CD14-positive monocyte (primary cell): ENCODE measurements at places on chromosomes 5 and 9.

DNA sequence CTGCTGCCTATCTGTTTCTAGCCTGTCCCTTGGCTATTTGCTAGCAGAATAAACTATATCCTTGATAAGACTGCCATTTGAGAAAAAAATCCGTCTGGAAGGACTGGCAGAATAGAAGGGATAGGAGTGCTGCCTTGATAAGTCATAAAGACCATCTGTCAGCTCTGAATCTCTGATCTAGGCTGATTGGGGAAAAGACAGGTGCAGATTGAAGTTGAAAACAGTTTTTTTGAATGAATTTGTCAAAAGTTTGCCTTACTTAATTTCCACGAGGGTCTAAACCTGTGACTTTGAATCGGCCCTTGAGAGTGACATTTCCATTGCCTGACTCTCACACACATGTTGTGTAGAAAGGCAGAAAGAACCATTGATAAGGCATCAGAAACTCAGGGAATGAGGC, 218.6 kb downstream of the MAN2A1 start:
- DNase-seq, result no peak

GRCh38 chr5:133891390-133891789, 77.0 kb downstream of the C5orf15 start:
- no peak for DNase-seq

DNA sequence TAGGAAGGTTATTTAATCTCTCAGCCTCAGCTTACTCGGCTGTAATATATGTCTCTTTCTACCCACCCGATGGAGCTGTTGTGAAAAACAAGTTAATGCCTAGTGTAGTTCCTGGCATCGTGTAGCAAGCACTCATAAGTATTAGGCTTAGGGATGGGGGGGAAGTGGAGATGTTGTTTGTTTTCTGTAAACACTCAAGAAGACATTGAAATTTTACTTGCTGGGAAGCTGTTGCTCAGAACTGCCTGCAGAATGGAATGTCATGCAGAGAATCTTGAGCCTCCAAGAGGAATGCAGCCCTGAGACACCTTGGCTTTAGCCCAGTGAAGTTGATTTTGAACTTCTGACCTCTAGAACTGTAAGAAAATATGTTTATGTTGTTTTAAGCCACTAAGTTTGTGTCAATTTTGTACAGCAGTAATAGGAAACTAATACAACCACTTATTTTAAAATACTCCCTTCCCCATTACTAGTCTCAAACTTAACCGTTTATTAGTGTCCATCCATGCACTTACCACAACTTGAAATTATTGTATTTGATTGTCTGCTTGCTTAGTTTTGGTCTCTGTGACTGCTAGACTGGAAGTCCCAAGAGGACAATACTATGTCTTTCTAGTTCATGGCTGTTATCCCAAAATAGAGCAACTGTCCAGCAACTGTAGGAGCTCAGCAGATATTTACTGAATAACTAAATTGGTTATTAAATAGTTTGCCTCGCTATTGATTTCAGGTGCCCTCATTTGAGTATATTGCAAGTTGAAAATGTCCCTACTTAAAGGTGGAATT, 53.8 kb downstream of the MFAP3 start:
- no peak for DNase-seq

DNA sequence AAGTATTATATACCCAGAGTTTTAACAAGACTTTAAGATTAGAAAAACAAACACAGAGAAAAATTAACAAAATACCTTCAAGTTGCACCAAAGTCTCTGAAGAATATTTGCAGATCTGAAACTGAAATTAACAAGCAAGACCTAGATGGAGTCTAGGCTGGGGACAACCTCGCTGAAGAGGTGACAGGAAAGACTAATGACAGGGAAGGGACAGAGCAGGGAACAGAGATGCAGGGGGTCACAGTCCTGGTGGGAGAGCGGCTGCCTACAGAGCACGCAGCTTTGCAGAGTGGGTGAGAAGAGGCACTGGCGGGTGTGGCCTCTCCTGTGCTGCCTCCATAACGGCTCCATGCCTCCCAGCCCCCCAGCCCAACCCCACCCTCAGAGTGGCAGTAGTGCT, 13.5 kb downstream of the RETREG1 start:
- no peak for DNase-seq

DNA sequence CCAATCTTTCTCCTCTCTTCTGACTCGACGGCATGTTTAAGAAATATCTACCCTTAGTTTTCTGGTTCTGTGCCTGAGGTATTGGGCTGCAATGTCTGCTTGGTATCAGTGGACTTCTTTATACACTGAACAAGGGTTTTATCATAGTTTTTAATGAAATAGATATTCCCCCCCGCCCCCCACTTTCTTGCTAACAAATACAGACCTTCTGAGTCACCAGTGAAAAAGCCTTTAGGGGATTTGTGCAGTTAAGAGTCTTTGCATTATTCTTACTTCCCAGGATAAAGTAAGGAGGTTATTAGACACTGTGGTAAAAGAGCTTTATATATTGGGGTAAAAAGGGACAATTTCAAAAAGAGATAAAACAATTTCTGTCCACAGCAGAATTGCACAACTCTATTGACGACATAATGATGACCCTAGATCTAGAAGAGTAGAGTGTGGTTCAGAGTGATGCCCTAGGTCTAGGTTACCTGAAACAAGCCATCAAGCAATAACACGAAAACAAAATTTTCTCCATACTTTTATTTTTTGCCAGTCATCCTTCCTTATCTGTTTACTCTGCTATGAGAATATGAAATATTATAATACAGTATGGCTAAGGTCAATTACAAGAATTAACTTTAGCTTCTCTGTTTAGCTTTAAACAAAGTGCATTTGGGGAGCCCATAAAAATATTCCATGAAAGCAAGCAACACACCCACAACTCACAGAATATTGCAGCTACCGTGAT, 110.7 kb downstream of the PLK2 start:
- DNase-seq, result no peak

DNA sequence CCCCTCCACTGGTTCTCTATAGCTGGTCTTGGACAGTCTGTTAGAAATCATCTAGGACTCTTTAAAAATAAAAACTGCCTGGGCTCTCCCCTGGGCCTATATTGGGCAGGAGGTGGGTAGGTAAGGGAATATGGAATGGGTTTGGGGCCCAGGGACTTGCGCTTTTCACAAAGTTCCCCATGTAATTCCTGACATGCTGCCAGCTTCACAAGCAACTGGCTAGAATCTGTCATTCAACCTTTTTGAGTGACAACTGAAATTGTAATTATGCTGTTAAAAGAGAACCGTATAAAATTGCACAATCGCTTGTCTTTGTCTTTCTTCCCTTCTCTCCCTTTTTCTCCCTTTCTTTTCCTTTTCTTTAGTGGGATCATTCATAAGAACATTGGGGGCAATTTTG, 603.1 kb downstream of the EBF1 start:
- DNase-seq, result no peak

GRCh38 chr9:92328225-92328624, 2.5 kb downstream of the CENPP start:
- no peak for DNase-seq

DNA sequence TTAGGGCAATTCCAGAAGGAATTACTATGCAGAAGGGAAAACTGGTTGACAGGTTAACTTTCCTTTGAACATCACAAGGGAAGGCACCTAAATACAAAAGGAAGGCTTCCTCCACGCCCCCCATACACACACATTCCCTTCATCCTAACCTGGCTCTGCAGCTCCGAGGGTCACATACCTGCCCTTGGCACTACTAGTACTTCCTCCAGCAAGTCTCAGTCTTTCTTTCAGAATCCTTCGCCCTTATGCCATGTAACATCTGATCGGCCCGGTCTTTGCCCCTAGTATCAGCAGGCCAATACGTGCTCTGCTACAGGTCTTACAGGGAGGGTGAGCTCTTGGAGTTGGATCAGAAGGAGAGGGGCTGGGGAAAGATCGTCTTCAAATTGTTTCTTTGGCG, 1.6 kb upstream of the MARCHF6 start:
- DNase-seq, result no peak

DNA sequence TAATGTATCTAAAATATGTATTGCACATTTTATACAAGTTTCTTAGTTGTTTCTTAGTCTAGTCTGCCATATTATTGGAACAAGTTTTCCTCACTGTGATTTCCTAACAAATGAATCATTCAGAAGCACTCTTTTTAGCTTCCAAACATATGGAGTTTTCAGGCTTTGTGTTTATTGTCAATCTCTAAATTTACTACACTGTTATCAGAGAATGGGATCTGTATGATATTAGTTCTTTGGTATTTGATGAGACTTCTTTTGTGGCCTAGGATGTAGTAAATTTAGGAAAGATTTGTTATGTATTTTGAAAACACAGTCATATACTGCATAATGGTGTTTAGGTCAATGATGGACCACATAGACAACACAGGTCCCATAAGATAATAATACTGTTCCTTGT, 25.7 kb downstream of the SREK1IP1 start:
- no peak for DNase-seq

DNA sequence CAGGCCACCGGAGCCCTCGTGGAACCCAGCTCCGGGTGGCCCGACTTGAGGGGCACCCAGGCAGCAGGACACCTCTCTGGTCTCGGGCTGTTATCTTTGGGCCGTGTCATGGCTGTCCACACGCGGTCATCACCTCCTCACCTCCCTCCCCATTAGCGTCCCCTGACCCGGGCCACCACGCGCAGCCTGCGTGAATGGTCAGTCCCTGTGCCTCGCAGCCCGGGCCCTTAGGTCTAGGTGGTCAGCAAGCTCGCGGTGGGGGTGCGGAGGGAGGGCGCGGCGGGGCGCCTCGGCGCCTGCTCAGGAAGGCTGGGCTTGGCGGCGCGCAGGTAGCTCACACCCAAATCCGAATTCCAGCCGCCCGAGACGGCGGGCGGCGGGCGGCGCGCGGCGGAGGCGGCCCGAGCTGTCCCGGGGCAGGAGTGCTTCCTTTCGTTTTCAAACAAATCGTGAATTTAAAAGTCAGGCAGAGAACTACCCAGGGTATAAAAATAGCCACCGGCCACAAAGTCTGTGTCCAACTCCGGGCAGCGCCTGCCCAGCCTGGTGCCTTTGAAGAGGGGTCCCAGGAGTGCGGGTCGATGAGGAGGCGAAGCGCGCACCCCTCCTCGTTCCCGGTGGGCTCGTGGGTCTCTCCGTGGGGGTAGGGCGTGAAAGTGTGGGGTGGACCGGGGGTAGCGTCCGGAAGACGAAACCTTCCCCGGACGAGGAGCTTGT, 1.0 kb upstream of the RXRA start:
- DNase-seq, result no peak

DNA sequence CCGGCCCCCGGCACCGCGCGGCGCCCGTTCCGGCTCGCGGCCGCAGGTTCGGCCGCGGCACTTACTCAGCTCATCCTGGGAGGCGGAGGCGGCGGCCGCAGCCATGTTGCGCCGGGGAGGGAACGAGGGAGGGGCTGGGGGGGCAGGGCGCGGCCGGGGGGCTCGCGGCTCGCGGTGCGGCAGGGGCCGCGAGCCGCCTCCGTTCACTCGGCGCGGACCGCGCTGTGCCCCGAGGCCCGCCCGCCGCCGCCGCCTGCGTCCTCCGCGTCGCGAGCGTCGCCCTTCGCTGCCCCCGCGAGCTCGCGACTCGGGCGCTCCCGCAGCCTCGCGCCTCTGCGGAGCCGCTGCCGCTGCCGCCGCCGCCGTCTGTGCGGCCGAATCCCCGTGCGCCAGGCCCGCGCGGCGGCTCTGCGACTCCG, 735 bp downstream of the ECPAS start:
- DNase-seq, result no peak

DNA sequence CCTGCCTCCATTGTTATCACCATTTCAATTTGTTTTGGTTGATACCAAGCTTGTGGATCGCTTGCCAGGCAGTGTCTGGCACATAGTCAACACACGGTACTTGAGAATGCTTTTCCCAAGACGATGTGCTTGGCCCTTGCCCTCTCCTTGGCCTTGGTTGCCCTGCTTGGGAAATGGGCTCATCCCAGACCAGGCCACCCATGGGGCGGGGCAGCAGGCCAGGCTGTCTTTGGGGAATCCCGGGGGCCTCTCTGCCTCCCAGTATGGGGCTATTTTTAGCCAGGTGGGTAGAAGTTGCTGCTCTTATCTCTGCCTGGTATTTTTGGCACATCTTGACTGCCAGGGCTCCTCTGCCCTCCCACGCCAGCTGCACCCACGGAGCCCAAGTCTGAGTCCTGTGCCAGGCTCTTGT, 49.9 kb downstream of the LMX1B start:
- DNase-seq, result no peak

GRCh38 chr5:57764479-57765089, 282.0 kb upstream of the ACTBL2 start:
- no peak for DNase-seq
